ENCODE measurements at places on chromosomes 1 and 21.

- DNase-seq, result no peak
Observed at GRCh38 chr21:40819071-40819900, 27.7 kb downstream of the DSCAM start.

DNA sequence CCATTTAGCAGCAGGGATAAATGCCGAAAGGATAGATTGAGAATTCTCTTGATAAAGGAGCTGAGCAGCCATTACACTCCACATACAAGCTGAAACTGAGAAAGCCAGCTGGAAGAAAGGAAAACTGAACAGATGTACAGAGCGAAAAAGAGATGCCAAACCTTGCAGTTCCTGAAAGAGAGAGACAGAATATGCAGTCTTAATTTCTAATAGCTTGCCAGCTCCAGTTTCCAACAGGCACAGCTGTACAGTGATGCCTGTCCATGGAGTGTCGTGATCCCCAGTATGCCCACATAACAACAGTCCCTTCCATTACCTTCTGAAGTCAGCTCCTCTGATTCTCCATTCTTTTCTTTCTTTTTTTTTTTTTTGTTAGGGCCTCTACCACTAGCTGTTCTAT lies 22.7 kb downstream of the ABL2 start:
- DNase-seq, result no peak

DNA sequence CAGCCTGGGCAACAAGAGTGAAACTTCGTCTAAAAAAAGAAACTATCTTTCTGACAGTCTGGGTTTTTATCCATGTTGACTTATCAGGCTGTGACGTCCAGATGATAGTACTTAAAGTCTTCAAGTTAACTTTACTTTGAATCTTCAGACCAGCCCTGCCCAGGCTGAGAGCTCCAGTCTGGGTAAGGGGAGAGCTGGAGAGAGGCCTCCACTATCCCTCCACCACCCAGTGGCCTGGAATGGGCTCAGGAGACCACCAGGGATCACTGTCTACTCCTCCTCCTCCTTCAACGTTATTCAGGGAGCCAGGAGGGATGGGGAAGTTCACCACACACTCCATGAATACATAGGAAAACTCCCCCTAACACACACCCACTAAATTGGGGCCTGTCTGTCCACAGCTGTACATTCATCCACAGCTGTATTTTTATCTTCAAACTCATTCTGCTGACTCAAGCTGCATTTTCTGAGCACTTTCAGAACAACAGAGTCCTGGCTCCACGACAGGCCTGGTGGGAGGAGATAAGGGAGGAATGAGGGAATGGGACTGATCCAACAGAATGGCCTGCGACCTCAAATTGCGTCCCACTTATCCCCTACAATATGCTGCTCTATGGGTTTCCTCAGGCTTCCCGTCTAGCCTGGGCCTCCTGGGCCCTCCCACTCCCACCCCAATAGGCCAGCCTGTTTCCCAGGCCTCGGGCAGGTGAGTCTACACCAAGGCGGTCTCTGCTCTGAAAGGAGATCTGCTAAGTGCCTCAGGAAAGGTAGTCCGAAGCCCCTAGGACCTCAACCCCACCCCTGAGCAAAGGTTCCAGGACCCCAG lies 1.8 kb downstream of the SLC45A3 start:
- DNase-seq, result no peak

DNA sequence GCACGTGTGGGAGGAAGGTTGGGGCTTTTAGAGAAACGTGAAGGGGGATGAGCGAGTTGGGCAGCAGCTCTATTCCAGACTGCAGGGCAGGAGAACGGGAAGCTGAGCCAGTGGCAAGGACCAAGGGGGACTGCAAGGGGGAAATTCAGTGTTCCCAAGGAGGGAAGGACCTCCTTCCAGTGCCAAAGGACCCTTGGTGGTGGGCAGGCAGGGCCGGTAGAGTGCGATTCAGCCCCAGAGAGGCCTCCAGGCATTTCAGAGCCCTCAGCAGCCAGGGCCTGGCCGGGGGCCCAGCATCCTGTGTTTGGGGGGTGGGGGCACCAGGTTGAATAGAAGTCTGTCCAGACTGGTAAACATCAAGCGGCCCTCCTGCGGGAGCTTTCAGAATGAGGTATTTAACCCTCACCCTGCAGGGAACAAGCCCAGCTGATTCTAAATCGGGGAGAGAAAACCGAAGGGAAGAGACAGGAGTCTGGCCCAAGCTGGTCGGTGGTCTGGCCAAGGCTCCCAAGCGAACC lies 2.3 kb downstream of the COL9A2 start:
- DNase-seq, result no peak

GRCh38 chr1:235556807-235557206 lies 52.6 kb upstream of the B3GALNT2 start:
- DNase-seq, result no peak
